IMR-90 (cell line): ENCODE measurements at places on chromosomes 5 and 9. TPM values are rescaled to one million over a fixed set of nuclear protein-coding genes. Genes with fewer than 3 reads are reported as not detected.

DNA sequence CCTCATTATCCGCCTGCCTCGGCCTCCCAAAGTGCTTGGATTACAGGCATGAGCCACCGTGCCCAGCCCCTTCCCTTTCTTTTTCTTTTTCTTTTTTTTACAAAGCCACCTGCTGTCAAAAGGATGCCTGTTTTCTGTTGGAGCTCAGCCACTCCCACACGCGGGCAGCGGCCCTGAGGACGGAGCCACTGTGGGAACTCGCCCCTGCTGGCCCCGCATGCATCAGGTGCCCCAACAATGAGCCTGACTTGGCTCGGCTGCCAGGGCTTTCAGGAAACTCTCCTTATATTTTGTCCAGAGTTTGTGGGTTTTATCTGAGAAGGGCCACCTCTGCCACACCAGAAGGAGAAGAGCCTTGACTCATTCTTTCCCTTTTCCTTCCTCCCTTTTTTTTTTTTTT, 37.1 kb upstream of the LRRC14B start:
- no peak for DNase-seq

DNA sequence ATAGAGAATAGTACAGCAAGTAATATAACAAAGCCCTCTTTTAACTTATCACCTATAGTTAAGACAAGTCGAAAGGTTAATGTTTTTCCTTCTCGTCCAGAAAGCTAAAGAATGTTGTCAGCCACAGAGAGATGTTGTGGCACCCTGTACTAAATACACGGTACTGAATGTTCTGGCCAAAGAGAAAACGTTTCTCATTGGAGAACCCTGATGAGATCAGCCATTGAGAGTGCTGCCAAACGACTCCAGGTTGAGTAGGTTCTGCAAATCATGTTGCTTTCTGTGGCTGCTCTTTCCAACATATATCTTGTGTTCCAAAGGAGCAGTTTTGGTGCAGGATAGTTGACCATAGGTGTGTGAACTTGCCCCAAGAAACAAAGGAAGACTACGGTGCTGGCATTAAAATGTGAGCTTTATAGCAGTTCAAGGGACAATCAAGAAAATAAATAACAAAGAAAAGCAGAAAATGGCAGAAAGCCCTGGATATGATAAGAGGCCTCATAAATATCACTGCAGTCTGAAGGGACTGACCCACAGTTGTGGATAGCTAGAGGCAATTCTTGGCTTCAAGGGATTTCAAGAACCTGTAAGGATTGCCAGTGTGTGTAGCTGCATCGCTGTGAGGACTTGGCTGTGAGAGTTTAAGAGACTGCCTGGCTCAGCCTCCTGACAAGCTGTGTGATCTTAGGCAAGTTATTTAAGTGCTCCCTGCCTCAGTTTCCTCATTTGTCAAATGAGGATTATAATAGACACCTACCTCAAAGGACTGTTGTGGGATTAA, 102.7 kb downstream of the ARHGEF28 start:
- DNase-seq, result no peak

DNA sequence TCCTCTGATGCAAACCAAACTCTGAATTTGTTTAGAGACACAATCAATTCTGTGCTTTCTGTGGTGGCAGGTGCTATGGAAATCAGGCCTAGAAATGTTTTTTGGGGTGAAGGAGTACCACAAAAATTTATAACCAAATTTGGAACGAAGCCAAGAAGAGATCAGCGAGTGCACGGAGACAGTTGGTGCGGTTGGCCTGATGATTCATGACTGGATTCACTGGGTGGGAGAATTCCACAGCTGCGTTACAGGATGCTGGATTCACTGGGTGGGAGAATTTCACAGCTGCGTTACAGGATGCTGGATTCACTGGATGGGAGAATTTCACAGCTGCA, 135.6 kb upstream of the IRX4 start:
- DNase-seq, result no peak

- DNase-seq, result peak; percentile 78
These were observed 17.7 kb upstream of the AKNA start for GRCh38 chr9:114405294-114406034.

GRCh38 chr5:109467058-109467457, 57.3 kb upstream of the PJA2 start:
- no peak for DNase-seq

DNA sequence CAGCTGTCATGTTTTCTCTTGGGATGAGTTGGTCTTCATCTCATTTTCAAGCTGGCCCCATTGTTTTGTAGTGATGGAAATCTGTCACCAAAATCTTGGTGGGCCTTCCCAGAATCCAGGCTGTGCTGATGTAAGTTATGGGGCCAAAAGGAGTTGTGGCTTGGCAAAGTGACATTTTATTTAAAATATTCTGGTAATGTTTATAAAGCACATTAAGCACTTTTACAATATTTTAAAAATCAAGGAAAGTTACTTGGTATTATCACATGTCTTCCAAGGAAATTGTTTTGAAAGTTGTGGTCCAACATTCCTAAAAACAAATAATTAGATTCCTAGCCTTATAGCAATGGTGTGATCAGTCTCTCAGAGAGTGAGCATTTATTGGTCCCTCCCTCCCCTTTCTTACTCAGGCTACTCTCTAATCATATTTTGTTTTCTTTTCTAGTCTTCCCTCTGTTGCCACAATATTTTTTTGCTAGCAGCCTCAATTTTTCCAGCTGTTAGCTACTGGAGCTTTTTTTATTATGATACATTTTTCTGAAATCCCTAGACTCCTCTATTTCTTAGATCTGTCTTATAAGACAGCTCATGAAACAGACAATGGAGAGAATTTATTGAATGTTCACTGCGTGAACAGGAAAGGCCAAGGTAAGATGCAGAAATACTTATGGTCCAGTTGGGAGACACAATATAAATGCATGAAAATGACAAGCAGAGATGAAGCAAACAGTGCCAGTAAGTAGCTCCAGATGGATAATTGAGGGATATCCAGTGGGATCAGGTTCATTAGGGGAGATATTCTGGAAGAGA, 408.1 kb upstream of the ZNF608 start:
- peak; percentile 12 for DNase-seq

- DNase-seq, result no peak
These were observed 5.6 kb downstream of the RMI1 start for GRCh38 chr9:83986195-83986594.

GRCh38 chr5:74595143-74595925, 45.2 kb downstream of the ENC1 start:
- peak; percentile 81 for DNase-seq

DNA sequence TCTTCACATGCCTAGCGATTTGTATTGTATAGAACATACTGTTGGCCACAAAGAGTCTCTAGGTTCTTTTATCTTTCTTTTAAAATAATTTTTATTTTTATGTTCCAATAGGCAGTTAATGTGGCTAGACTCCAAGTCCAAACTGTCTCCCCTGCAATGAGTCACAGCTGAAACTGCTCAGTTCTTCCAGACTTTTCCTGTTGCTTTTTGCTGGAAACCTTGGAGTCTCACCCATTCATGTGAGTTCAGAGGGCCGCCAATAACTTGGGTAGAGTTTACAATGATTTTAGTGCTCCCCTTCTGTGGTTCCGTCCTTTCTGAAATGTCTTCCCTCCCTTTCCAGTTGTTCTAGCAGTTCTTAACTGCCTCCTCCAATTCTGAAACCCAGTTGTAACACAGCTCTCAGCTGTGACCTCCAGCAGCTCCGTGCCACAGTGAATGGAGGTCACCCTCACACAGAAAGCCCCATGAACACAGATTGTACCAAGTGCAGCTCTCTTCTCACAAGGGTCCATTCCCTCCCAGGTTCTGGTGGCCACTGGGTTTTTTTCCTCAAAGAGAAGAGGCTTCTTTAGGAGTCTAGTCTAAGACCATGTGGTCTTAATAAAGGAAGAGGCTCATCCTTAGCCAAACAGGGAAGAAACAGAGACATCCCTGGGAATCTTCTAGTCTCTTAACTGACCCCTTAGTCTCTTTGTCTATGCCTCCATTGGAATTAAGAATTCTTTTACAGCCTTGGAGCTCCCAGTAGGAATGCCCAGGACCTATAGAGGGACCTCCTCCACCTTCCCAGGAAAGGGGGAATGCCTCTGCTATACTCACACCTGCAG, 198.5 kb downstream of the SPOCK1 start:
- peak; percentile 65 for DNase-seq

GRCh38 chr5:140674629-140675028, 1.3 kb upstream of the DND1 start:
- DNase-seq, result no peak

Gene MEIKIN
- total RNA-seq, result not detected in 2 replicates

Gene TLE1
- total RNA-seq, result 36.0 and 40.3 TPM in 2 replicates

Gene NAIP
- total RNA-seq, result 1.3 and 1.7 TPM in 2 replicates

Gene TICAM2
- 4.3 and 6.9 TPM in 2 replicates for total RNA-seq

Gene IFNA16
- total RNA-seq, result not detected in 2 replicates

Gene PCDHGB3
- 5.9 and 6.7 TPM in 2 replicates for total RNA-seq

Gene ALDOB
- total RNA-seq, result not detected in 2 replicates
